ENCODE measurements at places on chromosomes 2 and 18. TPM values are rescaled to one million over a fixed set of nuclear protein-coding genes. Genes with fewer than 3 reads are reported as not detected.

UGT1A3 gene
- not detected for total RNA-seq

HOXD8 gene
- 4.1 TPM for total RNA-seq

CARF gene
- total RNA-seq = 4.4 TPM

DNA sequence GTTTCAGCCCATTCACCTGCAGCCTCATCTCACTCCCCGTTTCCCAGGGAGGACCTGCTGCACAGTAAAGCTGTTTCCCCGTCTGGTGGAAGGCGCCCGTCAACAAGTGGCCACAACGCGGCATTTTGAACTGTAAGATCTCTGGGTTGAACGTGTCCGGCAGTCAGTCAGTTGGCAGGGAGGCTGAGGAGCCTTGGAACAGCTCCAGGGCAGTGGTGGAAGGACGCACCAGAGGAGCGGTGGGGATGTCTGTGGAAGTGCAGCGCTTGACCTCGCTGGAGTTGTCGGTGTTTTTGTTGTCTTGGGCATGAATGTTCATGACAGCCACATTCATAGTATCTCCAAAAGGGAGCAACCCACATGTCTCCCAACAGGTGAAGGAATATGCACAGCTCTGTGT lies 31.4 kb upstream of the MBP start:
- no peak for DNase-seq

GRCh38 chr2:101442667-101443061 lies 32.2 kb downstream of the RFX8 start:
- no peak for DNase-seq

- peak; percentile 42 for DNase-seq
Observed at GRCh38 chr2:240790370-240791220, 29.4 kb downstream of the KIF1A start.

DNA sequence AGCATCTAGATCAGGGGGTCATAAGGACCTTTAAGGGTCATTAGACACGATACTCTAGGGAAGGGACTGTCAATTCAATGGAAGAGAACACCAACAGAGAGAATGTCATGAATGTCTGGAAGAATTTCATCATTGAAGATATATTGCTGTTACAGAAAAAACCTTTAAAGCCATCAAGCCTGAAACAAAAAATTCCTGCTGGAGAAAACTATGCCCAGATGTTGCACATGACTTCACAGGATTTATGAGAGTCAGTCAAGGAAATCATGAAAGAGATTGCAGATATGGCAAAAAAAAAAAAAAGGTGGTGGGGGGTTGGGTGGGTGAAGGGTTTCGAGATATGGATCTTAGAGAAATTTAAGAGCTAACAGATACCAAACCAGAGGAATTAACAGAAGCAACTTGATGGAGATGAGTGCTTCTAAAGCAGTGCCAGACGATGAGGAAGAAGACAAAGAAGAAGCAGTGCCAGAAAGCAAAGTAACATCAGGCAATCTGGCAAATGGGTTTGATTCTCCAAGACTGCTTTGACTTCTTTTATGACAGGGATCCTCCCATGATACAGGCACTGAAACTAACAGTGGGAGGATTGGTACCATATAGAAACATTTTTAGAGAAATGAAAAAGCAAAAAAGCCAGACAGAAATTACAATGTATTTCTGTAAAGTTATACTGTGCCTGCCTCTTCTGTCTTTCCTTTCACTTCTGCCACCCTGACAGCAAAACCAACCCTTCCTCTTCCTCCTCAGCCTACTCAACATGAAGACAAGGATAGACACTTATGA lies 28.5 kb downstream of the MAP4K3 start:
- DNase-seq = no peak

DNA sequence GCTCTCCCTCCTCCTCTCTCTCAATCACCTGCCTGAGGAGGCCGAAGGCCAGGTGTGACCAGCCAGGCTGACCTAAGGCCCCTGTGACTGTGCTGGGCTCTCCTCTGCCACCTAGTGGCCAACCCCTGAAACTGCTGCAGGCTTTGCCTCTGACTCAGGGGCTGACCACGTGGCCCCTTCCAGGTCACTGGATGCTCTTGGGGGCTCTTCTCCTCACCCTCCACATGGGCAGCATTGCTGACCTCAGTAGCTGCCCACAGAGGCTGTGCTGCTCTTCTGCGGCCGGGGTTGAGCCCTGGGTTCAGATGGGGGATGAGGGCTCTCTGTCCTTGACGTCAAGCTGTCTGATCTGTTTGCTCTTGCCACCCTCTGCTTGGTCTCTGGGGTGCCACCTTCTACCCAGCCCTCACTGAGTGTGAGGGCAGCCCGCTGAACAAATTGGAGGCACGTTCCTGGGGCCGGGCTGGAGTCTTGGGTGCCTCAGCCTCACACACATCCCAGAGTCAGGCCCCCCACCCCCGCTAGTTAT lies 122.7 kb downstream of the TWIST2 start:
- peak; percentile 24 for DNase-seq

DNA sequence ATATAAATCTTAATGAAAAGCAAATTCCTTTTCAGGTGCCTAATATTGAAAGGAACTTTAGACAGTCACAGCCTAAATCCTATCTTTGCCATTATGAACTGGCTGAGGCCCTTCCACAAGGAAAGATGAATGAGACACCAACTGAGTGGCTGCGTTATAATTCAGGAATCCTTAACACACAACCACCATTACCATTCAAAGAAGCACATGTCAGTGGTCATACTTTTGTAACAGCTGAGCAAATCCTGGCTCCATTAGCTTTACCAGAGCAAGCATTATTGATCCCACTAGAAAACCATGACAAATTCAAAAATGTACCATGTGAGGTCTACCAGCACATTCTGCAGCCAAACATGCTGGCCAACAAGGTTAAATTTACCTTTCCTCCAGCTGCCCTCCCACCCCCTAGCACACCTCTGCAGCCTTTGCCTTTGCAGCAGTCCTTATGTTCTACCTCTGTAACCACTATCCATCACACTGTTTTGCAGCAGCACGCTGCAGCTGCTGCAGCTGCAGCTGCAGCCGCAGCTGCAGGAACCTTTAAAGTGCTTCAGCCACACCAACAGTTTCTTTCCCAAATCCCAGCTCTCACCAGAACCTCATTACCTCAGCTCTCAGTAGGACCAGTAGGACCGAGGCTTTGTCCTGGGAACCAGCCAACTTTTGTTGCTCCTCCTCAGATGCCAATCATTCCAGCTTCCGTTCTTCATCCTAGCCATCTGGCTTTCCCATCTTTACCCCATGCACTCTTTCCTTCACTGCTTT lies 340.1 kb downstream of the ZNF804A start:
- no peak for DNase-seq

- peak; percentile 14 for DNase-seq
Observed at GRCh38 chr2:140529706-140530105, 1601.1 kb downstream of the LRP1B start.

DNA sequence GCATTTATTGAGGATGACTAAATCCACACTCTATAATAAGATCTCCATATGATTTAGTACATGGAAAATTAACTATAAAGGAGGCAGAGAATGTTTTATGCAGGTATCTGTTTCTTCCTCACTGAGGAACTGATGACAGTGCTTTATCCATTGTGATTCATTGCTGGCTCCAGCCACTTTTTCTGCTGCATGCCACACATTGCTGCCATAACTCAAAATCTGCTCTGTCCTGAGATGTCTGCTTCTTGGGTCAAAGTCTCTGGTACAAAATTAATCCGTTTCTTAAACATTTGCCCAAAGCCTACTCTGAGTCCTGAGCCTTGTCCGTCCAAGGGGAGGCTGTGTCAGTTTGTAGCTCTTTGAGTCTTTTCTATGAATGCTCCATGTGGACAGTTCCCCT lies 15.5 kb upstream of the ARHGAP28 start:
- DNase-seq = no peak

DNA sequence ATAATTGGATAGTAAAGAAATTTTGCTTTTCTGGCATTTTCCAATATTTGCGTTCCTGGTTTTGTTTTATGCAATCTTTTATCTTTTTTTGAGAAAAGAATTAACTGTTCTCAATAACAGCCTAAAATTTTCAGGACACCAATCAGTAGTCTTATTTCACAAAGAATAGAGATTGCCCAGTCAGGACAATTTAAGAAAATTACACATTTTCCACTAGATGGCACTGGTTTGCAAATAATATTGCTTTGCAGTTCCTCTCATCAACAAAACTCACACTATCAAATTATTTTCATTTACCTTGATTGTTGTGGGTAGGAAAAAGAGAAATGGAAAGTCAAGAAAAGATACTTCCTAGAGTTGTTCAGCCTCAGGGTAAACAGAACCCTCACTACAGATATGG lies 2.4 kb upstream of the RBM45 start:
- peak; percentile 70 for DNase-seq

All from G401 (cell line).